SJCRH30 (cell line): ENCODE measurements at places on chromosomes 2 and 18.
A peak's percentile ranks its signal among the peaks of the same experiment; 100 is the strongest.

DNA sequence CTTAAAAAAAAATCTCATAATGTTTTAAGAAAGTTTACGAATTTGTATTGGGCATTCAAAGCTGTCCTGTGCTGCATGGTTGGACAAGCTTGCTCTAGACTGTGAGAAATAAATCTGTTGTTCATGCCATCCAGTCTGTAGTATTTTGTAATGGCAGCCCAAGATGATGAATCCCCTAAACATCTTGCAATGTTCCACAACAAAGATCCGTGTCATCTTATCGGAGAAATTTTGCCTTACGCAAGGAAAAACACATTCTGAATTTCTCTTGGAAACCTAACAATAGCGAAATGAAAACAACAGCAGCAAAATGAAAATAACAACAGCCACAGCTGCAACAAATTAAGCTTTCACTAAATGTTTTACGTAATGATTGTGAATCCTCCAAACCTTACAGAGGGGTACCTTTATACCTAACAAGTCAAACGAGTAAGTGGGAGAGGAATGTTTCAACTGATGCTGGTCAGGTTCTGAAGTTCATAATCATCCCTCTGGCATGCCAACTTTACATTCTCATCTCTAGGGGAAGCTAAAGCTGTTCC is 76.1 kb upstream of the RNU4ATAC start:
- H3K27ac ChIP-seq = no peak overlapping the region
- H3K27me3 ChIP-seq = no peaks in the 10 kb centered on the region
- H3K4me3 ChIP-seq = no peak overlapping the region
- H3K36me3 ChIP-seq = peaks cover 43% of the 10 kb centered on the region
- no peak for DNase-seq

DNA sequence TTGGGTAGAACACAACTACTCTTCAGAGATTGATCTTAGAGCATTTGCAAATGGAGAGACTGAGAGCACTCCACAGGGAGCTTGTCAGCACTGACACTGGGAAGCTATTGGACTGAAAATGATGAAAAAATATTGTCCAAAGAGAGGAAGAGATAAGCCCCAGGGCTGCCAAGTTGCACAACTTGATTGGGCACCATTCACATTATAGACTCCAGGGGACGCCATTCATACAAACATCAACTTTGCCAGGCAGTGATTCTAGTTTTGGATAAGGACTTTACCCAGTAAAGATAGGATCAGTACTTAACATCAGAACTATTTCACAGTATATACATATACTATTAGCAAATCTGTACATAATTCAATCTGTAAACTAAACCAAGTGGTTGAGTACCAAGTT is 79.6 kb upstream of the MYCN start:
- no peaks in the 10 kb centered on the region for H3K36me3 ChIP-seq
- no peak overlapping the region for H3K27ac ChIP-seq
- no peak overlapping the region for H3K4me3 ChIP-seq
- H3K4me1 ChIP-seq = no peaks in the 10 kb centered on the region
- no peaks in the 10 kb centered on the region for H3K27me3 ChIP-seq

- peaks cover 8% of the 10 kb centered on the region; the same call in 1 of the 2 replicates for H3K4me1 ChIP-seq
- H3K36me3 ChIP-seq = no peaks in the 10 kb centered on the region
- H3K4me3 ChIP-seq = no peak overlapping the region
- no peak for DNase-seq
- no peaks in the 10 kb centered on the region for H3K27me3 ChIP-seq
- no peak overlapping the region for H3K27ac ChIP-seq
Observed at GRCh38 chr18:9021458-9021857, 81.0 kb upstream of the NDUFV2 start.

DNA sequence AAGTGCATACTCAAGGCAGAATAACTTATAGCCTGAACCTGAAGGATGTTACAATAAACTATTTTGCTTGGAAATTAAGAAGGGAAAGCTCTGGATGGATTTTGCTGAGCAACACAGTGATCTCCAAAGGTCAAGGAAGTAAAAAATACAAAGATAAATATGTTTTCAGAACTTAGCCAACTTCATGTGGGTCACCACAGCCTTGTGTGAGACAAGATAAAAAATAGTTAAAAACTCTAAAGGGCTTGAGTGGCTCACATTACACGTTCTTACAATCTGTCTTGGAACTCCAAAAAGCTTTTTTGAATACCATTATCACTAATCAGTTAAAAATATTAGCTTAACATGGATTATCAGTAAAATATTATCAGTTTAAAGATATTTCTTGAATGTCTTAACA is 28.9 kb upstream of the MTX2 start:
- H3K36me3 ChIP-seq = no peaks in the 10 kb centered on the region
- H3K4me1 ChIP-seq = peaks cover 9% of the 10 kb centered on the region
- H3K4me3 ChIP-seq = no peak overlapping the region
- DNase-seq = no peak
- no peaks in the 10 kb centered on the region for H3K27me3 ChIP-seq

- no peaks in the 10 kb centered on the region for H3K27me3 ChIP-seq
- no peak for DNase-seq
- peaks cover 30% of the 10 kb centered on the region for H3K36me3 ChIP-seq
- H3K4me1 ChIP-seq = no peaks in the 10 kb centered on the region
- peak overlapping the region; percentile 70 for H3K4me3 ChIP-seq
Observed at GRCh38 chr18:35241448-35241804, 592 bp downstream of the ZNF397 start.
